Kidney tubule cell (primary cell): ENCODE measurements at places on chromosomes 4 and X.

DNA sequence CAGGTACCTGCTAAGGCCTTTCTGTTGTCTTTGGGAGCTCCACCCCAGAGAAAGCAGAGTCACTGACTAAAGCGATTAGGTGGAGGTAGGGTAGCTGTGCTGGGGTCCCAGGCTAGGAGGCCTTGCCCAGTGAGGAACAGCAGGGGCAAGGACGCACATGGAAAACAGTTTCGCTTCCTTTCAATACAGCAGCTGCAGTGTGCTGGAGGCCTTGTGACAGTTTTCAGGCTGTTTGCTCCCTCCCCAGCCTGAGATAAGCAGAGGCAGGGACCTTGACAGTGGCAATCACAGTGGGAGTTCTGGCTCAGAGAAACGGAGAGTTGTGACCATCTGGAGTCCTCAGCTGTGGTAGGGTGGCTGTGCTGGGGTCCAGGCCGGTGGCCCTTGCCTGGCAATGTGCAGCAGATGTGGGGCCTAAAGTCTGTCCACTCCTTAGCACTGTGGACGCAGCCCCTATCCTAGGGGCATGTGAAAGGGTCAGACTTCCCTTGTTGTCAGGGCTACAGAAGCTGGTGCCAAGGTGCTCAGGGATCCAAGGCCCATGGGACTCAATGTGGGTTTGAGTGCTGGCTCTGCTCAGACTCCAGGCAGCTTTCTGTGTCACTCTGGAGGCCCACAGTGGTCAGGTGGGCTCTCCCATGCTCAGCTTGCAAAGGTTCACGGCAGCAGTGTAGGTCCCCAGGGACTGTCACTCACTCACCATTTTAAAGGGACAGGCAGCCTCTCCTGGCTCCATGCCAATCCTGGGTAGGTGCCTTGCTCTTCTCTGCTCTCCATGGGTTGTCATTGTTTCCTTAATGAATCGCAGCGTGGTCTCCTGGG, 534.9 kb upstream of the FMR1 start:
- DNase-seq: no peak

- no peak for DNase-seq
These were observed 165.8 kb upstream of the CYSLTR1 start for GRCh38 chrX:78493180-78493579.

DNA sequence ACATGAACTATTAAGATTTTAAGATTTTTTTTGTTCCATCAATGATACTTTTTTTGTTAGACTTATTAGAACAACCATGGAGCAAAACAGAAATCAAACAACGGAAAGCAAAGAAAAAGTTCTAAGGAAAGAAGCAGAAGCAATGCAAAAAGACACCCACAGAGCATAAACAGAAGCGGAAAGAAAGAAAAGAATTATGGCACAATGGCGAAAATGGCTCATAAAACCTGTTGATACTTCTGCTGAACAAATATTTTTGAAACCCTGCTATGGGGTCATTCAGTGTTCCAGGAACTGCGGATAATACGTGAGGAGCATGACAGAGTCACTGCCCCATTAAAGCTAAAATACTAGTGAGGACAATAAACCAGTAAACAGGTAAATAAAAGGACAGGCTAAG, 138.0 kb downstream of the ADAMTS3 start:
- DNase-seq: no peak

- no peak for DNase-seq
These were observed 7.2 kb downstream of the PPM1K start for GRCh38 chr4:88276952-88277710.

DNA sequence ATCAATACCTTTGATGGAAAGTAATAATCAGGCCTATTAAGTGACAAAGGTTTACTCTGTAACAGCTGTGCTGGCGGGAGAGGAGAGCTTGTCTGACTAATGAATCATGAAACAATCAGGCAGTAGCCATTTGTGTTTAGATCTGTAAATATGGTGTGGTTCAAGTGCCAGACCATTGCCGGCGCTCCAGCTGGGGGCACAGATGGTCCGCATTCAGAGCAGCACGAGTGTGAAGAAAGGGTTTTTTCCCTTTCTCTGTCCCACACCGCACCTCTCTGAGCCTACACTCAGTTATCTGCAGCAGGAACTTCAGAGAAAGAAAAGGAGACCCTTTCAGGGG, 111.3 kb upstream of the PAQR3 start:
- DNase-seq: no peak

- DNase-seq: no peak
These were observed 34.2 kb downstream of the TSC22D3 start for GRCh38 chrX:107741404-107741790.

GRCh38 chr4:80948995-80949394, 81.5 kb upstream of the BMP3 start:
- DNase-seq: peak; percentile 63

DNA sequence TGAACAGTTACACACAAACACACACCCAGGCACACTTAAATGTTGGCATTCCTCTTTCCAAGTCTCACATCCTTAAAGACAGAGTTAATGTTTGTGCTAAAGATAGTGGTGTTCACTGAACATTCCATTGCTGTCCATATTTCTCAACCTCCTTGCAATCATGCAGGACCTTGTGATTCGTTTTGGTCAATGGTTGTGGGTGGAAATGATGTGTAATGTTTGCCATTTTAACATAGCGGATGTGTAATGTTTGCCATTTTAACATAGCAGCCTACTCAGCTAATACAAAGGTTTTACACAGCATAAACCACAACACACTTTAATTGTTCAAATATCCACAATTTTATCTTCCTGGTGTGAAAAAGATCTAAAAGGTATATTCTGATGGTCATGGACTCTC, 93.9 kb downstream of the CEP44 start:
- DNase-seq: peak; percentile 67

- no peak for DNase-seq
These were observed 92.7 kb downstream of the TENT5D start for GRCh38 chrX:80512924-80513323.

DNA sequence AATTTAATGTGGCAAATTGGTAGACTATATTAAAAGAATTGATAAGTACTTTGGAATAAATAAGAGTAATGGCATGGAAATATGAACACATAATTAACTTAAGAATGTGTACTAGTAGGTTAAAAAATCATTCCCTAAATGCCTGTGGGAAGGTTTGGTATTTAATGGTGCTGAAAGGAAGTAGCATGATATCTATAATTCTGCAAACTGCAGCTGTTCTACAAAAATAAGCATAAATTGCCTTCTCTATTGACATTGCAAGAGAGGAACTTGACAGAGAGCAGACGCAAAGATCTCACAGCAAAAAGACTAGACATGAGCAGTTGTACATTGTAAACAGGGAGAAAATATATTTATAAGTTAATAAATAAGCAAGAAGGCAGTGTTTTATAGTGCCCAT, 752.5 kb upstream of the PCDH10 start:
- DNase-seq: no peak

DNA sequence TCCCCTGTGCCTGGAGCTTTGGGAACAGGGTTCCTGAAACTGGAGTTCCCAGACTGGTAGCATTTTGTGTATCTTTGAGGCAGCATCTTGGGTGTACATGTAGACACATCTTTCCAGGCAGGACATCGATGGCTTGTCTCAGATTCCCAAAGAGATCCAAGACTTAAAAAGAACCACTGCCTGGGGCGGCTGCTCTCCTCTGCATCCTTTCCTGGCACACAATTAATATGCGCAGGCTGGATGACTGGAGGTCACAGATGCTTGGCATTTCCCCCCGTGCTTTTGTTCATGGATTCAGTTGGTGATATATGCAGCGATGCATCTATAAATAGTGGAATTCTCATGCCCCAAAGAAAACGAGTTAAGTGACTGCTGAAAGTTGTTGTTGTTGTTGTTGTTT, 80.5 kb downstream of the CLDN34 start:
- DNase-seq: no peak

DNA sequence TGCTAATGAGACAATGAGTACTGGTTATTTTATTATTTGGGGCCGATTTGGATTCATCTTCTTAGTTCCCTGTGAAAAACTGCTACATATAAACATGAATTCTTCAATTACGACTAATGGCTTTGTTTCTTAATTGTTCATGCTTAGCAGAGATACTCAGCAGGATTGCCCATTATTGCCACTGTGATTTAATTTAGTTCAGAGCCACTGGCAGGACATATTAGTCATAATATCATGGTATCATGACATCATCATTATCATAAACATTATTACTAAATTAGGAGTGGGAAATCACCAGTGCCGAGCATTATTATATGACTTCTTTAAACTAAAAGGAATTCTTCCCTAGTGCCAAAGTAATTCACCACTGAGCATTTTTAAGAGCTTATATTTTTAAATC, 201.4 kb downstream of the SPOCK3 start:
- DNase-seq: peak; percentile 20

DNA sequence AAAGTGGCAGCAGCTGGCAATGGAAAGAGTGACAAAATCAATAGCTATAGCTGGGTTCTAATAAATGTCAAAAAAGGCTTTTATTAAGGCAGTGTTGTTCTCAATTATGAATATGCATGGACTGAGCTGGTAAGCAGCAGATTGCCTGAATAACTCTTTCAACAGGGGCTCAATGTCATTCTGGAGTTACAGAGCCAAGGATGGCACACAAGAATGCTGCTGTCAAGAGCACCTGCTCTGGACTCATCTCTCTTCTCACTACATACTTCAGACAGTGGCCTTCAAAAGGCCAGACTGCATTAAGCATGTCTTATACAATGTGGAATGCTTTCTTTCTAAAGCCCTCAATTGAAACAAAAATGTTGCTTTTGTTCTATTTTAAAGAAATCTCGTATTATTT, 351.4 kb downstream of the KLHL13 start:
- no peak for DNase-seq

GRCh38 chr4:24927049-24927448, 14.2 kb upstream of the CCDC149 start:
- no peak for DNase-seq

DNA sequence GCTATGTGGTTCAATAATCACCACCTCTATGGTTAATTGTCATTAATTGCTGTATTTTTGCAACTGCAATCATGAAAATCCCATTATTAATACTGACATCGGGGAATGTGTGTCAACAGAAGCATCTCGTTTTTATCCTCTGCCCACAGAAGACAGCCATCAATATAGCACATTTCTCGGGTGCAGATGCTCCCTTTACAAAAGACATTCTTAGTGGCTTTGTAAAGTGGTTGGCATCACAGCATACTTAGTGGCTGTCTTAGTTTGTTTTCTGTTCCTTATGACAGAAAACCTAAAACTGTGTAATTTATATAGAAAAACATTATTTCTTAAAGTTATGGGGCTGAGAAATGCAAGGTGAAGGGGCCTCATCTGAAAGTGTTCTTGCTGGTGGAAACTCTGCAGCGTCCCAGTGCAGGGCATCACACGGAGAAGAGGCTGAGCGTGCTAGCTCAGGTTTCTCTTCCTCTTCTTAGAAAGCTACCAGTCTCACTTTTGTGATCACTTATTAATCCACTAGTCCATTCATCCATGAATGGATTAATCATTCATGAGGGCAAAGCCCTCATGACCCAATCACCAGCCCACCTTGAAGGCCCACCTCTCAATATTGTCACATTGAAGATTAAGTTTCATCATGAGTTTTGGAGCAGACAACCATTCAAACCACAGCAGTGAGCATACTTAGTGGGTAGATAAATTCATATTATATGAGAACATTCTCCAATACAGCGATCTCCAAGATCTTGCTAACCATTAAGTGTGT, 1067.7 kb upstream of the PABPC4L start:
- peak; percentile 60 for DNase-seq

GRCh38 chrX:34563804-34564203, 93.3 kb downstream of the TMEM47 start:
- DNase-seq: peak; percentile 59

GRCh38 chrX:75746891-75747639, 38.0 kb downstream of the MAGEE2 start:
- peak; percentile 42 for DNase-seq

DNA sequence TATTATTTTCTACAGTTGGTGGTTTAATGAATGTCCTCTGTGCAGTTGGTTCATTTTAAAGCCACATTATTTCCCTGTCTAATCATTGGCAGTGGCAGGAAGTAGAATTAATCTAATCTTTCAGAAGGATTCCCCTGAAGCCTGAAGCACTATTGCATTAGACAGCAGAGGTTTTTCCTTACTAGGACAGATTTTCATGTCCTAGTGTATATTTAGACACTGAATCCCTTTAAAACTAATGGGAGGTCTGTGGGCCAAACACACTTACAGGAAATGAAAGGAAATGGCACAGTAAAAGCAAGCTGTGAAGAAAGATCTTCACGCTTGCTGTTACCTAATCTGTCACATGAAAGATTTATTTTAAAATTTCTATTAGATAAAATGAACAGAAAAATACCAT, 165.2 kb downstream of the SLC39A8 start:
- no peak for DNase-seq

- DNase-seq: peak; percentile 2
These were observed 300.9 kb downstream of the SPIN4 start for GRCh38 chrX:63050225-63050624.
